A549 treated with Hydrocortisone at 1 μM for 4 hours (cell line): ENCODE measurements at places on chromosomes 3 and 15. TPM values are rescaled to one million over a fixed set of nuclear protein-coding genes. Genes with fewer than 3 reads are reported as not detected.

Gene ADAMTSL3
- total RNA-seq: 0.22 to 0.70 TPM (median 0.32 TPM) in 5 replicates

Gene PTH1R
- total RNA-seq: 0.85 to 1.3 TPM (median 1.2 TPM) in 5 replicates

Gene ALDH1L1
- total RNA-seq: 0.12 to 0.30 TPM (median 0.21 TPM) in 5 replicates

Gene EPHA6
- 0.08 to 0.14 TPM (median 0.13 TPM) in 5 replicates for total RNA-seq

Gene PIERCE2
- total RNA-seq: 3.0 to 5.3 TPM (median 3.4 TPM) in 5 replicates

Gene KLHL6
- total RNA-seq: not detected in 5 replicates

Gene KLHL25
- total RNA-seq: 4.4 to 7.2 TPM (median 6.7 TPM) in 5 replicates

Gene ITIH1
- not detected in 5 replicates for total RNA-seq

Gene ELL3
- total RNA-seq: 0.82 to 2.2 TPM (median 1.2 TPM) in 5 replicates

Gene PRICKLE2
- total RNA-seq: 2.4 to 3.3 TPM (median 2.6 TPM) in 5 replicates

Gene TAGLN3
- total RNA-seq: not detected in 5 replicates

Gene SCAANT1
- total RNA-seq: not detected in 5 replicates

Gene DUOX1
- total RNA-seq: 0.02 to 0.10 TPM in 2 of 5 replicates, not detected in the others

Gene EMC7
- total RNA-seq: 130 to 152 TPM (median 142 TPM) in 5 replicates

Gene ATP8B4
- 0.80 to 1.1 TPM (median 0.99 TPM) in 5 replicates for total RNA-seq

Gene RPL14
- total RNA-seq: 614 to 790 TPM (median 760 TPM) in 5 replicates

Gene ACTC1
- 0.16 to 0.26 TPM (median 0.25 TPM) in 4 of 5 replicates, not detected in the other for total RNA-seq

Gene FOXB1
- not detected in 5 replicates for total RNA-seq

Gene GPR27
- 2.4 to 3.1 TPM (median 3.0 TPM) in 5 replicates for total RNA-seq

Gene SCN11A
- total RNA-seq: not detected in 5 replicates

Gene SEC61A1
- 118 to 133 TPM (median 124 TPM) in 5 replicates for total RNA-seq

Gene CCNB2
- total RNA-seq: 93.6 to 104 TPM (median 95.4 TPM) in 5 replicates

Gene SPTSSB
- not detected in 5 replicates for total RNA-seq

Gene CPLX3
- total RNA-seq: 0.05 to 0.06 TPM in 2 of 5 replicates, not detected in the others

Gene ZNF148
- 6.4 to 10.9 TPM (median 9.4 TPM) in 5 replicates for total RNA-seq

Gene MYRIP
- 0.05 TPM in 1 of 5 replicates, not detected in the others for total RNA-seq

Gene CLN6
- total RNA-seq: 70.4 to 83.0 TPM (median 76.8 TPM) in 5 replicates

Gene PML
- 13.2 to 16.0 TPM (median 14.5 TPM) in 5 replicates for total RNA-seq
